ENCODE measurements at places on chromosomes 1 and 21. TPM values are rescaled to one million over a fixed set of nuclear protein-coding genes. Genes with fewer than 3 reads are reported as not detected.

Gene B3GALT5
- 5.6 TPM for total RNA-seq

GRCh38 chr1:89065079-89065868 is at the start of gene GBP1:
GBP1 (minus strand) TSS chr1:89065208; CDS start chr1:89063234, 1,974 bp downstream.
- H3K4me3 ChIP-seq, result peak within 1 kb of the TSS; percentile 59
- H3K4me1 ChIP-seq, result no peaks in the 10 kb centered on the region
- no peaks in the 10 kb centered on the region for H3K36me3 ChIP-seq
- peak within 1 kb of the TSS; percentile 82 for H3K27ac ChIP-seq

Gene HRNR
- not detected for total RNA-seq

DNA sequence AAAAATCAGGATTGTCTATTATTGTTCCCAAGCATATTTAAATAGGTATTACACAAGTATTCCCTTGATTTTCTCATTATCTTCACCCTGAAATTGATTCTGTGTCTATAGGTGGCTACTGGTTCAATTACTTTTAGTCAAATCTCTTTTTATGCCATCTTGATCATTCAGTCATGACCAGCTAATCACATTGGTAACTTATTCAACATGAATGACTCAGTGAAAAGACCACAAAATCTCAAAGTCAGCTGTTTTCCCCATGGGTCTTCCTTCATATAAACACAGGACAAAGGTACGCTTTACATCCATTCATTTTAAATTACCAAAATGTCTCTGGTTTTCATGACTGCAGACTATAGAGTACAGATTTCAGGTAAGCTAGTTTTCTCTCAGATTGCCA is 23.7 kb upstream of the NRIP1 start:
- H3K27ac ChIP-seq, result no peak overlapping the region
- H3K4me1 ChIP-seq, result no peaks in the 10 kb centered on the region
- no peak overlapping the region for H3K4me3 ChIP-seq
- H3K27me3 ChIP-seq, result no peaks in the 10 kb centered on the region
- no peaks in the 10 kb centered on the region for H3K36me3 ChIP-seq

GRCh38 chr1:112388436-112388835 is 7.6 kb upstream of the CTTNBP2NL start:
- no peaks in the 10 kb centered on the region for H3K36me3 ChIP-seq
- DNase-seq, result peak; percentile 34
- no peak overlapping the region for H3K27ac ChIP-seq
- no peaks in the 10 kb centered on the region for H3K4me1 ChIP-seq

GRCh38 chr1:67723620-67724019 is 38.6 kb downstream of the GADD45A start:
- H3K36me3 ChIP-seq, result no peaks in the 10 kb centered on the region
- peaks cover 38% of the 10 kb centered on the region for H3K4me1 ChIP-seq
- H3K4me3 ChIP-seq, result no peak overlapping the region
- no peaks in the 10 kb centered on the region for H3K27me3 ChIP-seq

GRCh38 chr1:233343262-233343661 is 15.7 kb downstream of the MAP3K21 start:
- H3K27ac ChIP-seq, result no peak overlapping the region
- peak; percentile 71 for DNase-seq
- no peak overlapping the region for H3K4me3 ChIP-seq
- H3K36me3 ChIP-seq, result peaks cover 2% of the 10 kb centered on the region

DNA sequence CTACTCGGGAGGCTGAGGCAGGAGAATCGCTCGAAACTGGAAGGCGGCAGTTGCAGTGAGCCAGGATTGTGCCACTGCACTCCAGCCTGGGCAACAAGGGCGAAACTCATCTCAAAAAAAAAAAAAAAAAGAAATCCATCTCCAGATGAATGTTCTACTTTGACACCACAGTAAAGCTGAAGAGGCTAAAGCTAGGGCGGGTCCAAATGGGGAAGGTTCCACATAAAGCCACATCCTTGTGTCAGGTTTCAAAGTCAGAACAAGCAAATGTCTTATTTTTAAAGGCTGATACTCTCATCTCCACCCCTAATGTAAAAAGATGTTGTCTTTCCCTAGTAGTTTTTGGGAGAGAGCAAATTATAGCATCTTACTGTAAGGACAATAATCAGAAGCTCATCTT is 4.4 kb upstream of the WARS2 start:
- H3K36me3 ChIP-seq, result peaks cover 2% of the 10 kb centered on the region
- H3K27ac ChIP-seq, result no peak overlapping the region
- H3K4me3 ChIP-seq, result no peak overlapping the region
- no peak for DNase-seq
- peaks cover 4% of the 10 kb centered on the region for H3K4me1 ChIP-seq

Data from kidney (tissue), 22 donors.